Right atrium auricular region (tissue), 2 donors: ENCODE measurements at places on chromosomes 5 and 9.

DNA sequence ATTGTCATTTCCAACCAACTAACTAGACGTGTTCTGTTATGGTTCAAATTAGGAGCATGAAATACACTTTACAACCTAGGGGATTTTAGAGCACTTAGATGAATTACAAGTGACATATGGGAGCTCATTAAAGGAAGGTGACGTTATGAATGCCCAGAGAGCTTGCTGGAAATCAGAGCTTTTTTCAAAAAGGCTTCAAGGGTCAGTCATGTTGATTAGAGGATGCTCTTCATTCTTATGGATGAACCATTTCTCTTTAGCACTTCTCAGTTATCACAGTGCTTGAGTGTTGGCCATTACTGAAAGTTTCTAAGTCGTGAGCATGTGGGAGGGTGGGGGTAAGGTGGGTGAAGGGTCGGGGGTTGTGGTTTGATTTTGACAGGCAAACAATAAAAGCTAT is 1245.5 kb upstream of the DMAC1 start:
- no peaks in the 10 kb centered on the region for H3K36me3 ChIP-seq
- no peak overlapping the region for H3K27ac ChIP-seq
- H3K4me1 ChIP-seq, result no peaks in the 10 kb centered on the region
- H3K4me3 ChIP-seq, result no peak overlapping the region

DNA sequence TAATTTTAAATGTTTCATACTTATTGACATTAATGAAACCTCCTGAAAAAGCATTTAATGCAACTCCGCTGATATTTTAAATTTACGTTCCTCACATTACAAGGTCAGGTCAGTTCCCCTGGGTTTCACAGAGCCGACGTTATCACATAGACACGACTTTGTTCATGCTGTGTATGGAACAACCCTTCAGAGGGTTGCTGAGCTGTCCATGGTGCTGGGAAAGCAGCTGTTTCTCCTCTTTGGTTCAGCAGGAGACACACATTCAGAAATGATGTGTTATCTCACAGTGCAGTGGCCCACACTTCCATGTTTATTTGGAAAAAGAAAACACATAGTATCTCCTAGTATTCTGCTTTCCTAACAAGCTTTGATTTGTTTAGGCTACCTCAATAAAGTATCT is 53.5 kb downstream of the PPP2R2B start:
- H3K27ac ChIP-seq, result no peak overlapping the region
- no peak overlapping the region for H3K4me3 ChIP-seq
- DNase-seq, result no peak
- no peaks in the 10 kb centered on the region for H3K4me1 ChIP-seq
- H3K36me3 ChIP-seq, result no peaks in the 10 kb centered on the region

DNA sequence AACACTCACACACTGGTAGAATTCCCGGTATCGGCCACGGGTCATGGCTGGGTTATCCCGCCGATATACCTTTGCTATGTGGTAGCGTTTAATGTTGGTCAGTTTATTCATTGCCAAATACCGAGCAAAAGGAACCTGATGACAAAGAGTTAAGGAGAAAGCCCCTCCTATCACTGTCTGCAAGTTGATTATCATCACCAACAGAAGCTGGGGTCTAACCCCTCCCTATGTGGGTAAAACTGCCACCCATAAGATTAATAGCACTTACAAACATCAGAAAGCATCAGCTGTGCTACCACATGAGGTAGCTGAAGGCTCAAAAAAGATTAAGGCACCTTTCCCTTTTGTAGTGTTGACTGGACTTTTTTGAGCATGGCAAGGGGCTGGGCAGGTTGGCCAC is 5.6 kb upstream of the DND1 start:
- H3K27me3 ChIP-seq, result no peaks in the 10 kb centered on the region
- no peak overlapping the region for H3K27ac ChIP-seq
- H3K4me3 ChIP-seq, result no peak overlapping the region
- peaks cover 71% of the 10 kb centered on the region for H3K36me3 ChIP-seq
- H3K4me1 ChIP-seq, result no peaks in the 10 kb centered on the region
- DNase-seq, result no peak

DNA sequence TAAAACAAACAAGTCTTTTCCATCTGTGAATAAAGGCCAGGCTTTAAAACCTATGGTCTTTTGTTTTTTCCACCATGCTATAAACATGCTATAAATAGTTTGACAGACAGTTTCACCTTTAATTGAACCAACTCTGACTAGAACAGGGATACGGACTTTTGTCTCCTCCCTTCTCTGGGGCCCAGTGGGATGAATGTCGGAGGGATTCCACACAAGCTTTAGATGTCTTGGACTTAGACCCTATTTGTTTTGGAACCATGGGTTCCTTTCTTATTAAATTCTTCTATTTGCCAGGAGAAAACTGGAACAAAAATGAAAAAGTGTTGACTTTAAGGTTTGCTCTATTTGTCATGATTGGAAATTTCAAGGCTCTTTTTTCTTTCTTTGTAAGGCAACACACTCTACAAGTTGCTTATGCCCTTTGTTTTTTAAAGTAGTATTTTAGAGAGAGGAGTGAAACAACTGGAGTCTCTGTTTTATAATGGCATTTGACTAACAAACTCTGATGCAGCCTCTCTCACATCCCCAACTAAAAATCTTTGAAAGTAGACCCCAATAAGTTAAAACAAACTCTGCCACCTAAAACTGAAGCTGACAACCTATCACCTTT is 145.3 kb downstream of the MLLT3 start:
- peaks cover 46% of the 10 kb centered on the region for H3K4me1 ChIP-seq
- H3K4me3 ChIP-seq, result no peak overlapping the region
- DNase-seq, result no peak
- no peaks in the 10 kb centered on the region for H3K36me3 ChIP-seq
- H3K27ac ChIP-seq, result no peak overlapping the region
- no peaks in the 10 kb centered on the region for H3K27me3 ChIP-seq
